ENCODE measurements at places on chromosomes 4 and X.

DNA sequence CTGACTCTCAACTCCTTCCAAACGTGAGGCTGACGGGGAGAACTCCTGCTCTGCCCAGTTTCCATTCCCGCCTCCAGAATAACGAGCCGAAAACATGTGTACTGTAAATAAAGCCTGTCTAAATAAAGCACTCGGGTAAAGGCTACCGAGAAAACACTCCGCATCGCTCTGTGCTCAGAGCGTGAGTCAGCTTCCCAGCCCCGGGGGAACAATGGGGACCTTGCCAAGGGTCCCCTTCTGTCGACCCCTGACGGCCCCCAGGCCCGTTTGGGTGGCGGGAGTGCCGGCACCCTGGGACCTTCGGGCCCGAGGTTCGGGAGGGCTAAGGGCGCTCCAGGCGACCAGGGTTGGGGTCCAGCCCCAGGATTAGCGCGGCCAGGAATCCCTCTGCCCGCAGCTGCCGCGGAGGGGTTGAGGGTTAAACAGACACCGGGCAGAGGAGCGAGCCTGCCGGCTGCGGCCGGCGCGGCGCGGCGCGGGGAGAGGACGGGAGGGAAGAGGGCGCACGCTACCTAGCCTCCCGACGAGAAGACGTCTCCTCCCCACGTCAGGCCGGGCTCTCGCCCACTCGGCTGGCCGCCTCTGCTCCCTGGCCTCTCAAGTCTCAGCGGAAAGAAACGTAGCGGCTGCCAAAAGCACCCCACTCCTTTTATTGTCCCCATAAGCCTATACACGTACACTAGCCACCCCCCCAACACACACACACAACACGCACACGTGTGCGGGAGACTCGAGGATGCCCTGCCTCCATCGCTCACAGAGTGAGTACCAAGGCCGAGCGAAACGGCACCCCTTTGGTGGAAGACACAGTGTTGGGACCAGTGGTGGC is 85.5 kb downstream of the BCOR start:
- no peak for DNase-seq

DNA sequence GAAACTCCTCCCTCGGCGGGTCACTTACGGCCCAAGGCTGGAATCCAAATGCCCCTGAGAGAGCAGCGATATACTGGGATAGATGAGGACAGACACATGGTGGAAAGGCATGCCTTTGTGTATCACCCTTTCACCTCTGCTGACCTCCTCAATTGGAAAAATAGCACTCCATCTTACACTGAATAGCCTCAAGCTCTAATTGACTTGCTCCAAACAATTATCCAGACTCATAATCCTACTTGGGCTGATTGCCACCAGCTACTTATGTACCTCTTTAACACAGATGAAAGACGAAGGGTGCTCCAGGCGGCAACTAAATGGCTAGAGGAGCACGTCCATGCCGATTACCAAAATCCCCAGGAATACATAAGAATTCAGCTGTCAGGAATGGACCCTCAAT is 1142.2 kb downstream of the ARAP2 start:
- no peak for DNase-seq

DNA sequence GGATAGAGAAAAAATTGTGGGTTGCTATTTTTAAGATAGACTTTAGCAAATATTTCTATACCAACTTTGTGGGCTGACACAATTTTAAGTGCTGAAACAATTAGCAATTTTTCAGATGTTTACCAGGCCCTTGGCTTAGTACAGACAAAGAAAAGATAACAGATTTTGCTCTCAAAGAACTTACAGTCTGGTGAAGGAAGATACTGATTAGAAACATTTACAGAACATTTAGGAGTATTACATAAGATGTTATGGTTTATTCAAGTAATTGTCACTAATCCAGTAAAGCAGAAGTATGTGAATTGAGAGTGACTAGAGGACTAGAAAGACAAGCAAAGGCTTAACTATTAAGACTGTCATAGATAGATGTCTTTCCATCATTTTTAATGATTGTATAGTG is 35.3 kb upstream of the NDUFC1 start:
- DNase-seq: no peak

GRCh38 chr4:172546782-172547181 is 621.8 kb upstream of the GALNT7 start:
- no peak for DNase-seq

DNA sequence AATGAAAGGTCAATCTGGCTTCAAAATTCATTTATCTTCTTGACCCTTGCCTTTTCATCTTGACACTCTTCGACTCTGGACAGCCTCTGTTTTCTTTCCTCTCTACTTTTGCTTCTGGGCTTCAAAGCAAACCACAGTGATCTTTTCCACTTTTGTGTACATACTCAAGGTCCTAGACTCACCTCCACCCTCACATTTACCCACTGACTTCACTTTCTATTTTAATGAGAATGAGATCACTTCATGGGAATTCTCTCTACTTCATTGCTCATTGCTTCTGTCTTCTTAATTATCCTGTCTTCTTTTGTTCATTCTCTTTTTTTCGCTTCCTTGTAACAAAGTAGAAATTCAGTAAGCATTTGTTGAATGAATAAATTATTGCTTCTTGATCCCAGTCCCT is 330.1 kb upstream of the HAND2 start:
- DNase-seq: no peak

DNA sequence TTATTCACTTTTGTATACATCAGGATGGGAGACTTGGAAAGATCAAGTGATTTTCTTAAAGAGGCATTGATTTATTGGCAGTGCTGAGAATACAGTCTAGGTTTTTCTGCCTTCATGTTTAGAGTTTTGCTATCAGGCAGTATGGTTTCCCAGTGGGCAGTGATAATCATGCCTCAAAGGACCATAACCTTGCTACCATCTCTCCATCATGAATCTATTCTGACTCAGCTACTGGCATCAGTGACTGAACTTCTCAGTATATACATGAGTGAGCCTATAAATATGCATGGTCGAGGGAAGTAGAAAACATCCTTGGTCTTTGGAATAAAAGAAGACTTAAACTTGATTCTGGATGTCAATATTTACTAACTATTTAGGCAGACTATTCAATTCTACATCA is 562.0 kb upstream of the AADAT start:
- no peak for DNase-seq

- DNase-seq: no peak
These were observed 190.7 kb downstream of the RPA4 start for GRCh38 chrX:97074400-97074799.

DNA sequence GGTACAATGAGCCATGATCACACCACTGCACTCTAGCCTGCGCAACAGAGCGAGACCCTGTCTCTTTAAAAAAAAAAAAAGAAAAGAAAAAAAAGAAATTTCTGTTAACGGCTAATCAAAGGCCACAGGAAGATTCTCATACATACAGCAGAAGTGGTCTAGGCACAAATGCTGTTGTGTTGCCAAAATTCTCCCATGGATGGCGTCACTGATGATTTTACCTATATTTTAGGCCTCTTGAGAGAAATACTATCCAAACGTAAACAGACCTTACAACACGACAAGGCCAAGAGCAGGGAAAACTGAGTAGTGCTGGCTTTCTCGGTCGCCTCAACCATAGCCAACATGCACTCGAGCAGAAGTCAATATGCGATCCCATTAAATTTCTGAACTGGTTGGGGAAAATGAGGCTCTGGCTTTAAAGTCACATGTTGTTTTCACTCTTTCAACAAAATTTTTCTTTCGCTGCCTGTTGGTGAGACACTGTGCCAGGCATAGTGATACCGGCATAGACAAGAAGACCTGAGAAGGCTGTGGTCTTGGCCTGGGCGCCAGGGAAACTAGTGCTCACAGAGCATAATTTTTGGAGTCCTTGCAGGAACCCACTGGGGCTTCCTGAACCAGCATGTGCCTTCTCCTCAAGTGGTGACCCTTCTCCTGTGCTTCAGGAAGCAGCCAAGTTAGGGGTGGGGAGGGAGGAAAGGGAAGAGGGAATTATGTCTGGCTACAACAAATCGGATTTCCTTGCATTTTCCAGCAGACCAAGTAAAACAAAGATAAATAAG is 20.6 kb downstream of the SH3KBP1 start:
- no peak for DNase-seq

DNA sequence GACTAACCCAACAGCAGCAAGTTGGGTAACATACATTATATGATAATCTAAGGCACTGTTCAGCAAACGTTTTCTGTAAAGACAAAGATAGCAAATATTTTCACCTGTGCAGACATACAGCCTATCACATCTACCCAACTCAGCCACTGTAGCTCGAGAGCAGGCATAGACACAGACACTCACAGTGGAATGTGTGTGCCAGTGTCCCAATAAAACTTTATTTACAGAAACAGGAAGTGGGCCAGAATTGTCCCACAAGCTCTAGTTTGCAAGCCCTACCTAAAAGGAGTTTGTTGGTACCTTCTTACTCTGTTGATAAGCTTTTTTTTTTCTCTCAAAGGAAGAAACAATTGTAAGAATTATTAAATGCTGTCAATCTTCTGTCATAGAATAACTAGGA is 11.9 kb upstream of the FAM9A start:
- no peak for DNase-seq

DNA sequence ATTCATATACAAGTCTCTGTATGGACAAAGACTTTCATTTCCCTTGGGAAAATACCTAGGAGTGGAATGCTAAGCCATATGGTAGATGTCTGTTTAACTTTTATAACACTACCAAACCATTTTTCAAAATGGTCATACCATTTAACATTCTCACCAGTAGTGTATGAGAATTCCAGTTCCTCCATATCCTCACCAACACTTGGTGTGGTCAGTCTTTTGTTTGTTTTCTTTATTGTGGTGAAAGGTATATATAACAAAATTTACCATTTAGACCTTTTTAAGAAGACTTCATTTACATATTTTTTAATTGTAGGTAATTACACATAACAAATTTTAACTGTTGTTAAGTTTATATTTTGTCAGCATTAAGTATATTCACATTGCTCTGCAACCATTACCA is 12.7 kb upstream of the APLN start:
- no peak for DNase-seq

DNA sequence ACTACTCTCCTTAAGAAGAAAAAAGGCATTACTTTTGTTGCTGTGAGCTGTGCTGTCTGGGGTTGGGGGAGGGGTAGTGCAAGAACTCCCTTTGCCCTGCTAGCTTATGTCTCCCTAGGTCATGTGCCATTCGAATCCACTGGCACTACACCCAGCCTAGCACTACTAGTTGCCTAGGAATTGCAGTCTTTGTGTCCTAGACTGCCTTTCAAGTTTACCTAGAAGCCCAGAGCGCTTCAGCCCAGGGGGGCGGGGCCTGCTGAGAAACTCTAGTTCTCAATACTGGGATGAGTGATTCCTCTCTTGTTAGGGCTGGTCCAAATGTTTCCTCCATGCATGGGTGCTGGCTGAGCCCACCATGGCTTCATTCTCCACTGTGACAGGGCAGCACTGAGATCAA is 1011.5 kb downstream of the PCDH19 start:
- no peak for DNase-seq

- DNase-seq: no peak
These were observed 502.8 kb downstream of the DMD start for GRCh38 chrX:32708542-32708941.

- DNase-seq: no peak
These were observed 269.2 kb downstream of the TRIML1 start for GRCh38 chr4:188408244-188409030.

All from stimulated activated CD4-positive, alpha-beta T cell treated with anti-CD3 and anti-CD28 coated beads, Interleukin-12 subunit alpha, Interleukin-12 subunit beta, amount 100 ng/mL, for 24 hours (primary cell).